ENCODE measurements at places on chromosomes 11 and 22.

- no peak for DNase-seq
These were observed 5.5 kb upstream of the NXF1 start for GRCh38 chr11:62810748-62811147.

DNA sequence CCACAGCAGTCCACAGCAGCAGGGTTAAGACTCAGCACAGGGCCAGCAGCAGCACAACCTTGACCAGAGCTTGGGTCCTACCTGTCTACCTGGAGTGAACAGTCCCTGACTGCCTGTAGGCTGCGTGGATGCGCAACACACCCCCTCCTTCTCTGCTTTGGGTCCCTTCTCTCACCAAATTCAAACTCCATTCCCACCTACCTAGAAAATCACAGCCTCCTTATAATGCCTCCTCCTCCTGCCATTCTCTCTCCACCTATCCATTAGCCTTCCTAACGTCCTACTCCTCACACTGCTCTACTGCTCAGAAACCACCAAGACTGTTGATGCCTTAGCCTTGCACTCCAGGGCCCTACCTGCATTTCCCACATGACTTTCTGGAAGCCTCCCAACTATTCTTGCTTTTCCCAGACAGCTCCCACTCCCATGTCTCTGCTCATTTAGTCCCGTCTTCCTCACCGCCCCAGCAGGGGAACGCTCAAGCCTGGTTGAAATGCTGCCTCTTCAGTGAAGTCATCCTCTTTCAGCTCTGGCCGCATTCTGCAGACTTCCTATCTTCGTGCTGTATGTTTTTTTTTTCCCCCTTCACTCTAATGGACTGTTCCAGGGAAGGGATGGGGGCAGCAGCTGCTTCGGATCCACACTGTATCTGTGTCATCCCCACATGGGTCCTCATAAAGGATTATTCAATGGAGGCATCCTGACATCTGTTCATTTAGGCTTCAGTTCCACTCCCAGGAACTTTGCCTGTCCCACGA, 3.3 kb downstream of the IL18BP start:
- DNase-seq, result no peak

GRCh38 chr22:23248583-23248982, 68.3 kb downstream of the BCR start:
- peak; percentile 5 for DNase-seq

DNA sequence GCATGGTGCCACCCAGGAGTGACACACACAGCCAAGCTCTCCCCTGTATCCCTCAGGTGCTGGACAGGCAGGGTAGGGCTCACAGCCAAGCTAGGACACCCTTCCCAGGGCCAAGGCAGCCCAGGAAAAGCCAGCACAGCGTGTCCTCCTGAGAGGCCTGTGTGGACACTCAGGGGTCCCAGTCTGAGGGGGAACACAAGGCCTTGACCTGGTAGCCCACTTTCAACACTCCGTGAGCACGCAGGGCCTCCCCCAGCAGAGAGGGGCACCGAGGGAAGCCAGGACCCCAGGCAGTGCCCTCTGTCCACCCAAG, 24.9 kb downstream of the OSBPL5 start:
- no peak for DNase-seq

DNA sequence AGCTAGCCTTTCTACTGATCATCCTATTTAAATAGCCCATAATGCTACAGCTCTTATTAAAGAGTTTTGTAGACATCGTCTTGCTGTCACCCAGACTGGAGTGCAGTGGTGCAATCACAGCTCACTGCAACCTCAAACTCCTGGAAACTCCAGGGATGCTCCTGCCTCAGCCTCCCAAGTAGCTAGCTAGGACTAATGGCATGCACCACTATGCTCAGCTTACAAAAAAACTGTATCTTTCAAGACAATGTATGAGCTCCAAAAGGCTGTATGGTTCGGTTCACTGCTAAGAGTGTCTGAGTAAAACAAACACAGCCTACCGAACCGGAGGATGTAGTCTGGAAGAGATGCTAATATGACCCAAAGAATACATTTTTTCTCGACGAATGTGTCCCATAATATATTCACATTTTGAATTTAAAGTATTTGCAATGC, 2.6 kb downstream of the TAF1D start:
- no peak for DNase-seq

DNA sequence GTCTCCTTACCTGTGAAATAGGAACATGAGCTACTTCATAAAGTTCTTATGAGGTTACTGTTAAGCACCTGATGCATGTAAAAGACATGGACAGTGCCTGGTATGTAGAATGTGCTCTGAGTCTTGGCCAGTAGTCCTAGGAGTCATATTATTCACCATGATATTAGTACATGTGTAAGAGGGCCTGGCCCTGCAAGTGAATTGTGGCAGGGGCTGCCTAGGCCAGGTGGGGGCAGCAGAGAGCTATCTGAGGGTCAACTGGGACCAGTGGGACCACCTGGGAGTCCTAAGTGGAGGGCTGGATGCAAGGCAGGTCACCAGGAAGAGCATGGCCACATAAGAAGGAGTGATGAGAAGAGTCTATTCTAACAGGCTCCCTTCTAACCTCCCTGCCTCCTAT, 529.5 kb downstream of the SOX6 start:
- DNase-seq, result no peak

- no peak for DNase-seq
These were observed 43.4 kb upstream of the SYN3 start for GRCh38 chr22:33101550-33101949.

DNA sequence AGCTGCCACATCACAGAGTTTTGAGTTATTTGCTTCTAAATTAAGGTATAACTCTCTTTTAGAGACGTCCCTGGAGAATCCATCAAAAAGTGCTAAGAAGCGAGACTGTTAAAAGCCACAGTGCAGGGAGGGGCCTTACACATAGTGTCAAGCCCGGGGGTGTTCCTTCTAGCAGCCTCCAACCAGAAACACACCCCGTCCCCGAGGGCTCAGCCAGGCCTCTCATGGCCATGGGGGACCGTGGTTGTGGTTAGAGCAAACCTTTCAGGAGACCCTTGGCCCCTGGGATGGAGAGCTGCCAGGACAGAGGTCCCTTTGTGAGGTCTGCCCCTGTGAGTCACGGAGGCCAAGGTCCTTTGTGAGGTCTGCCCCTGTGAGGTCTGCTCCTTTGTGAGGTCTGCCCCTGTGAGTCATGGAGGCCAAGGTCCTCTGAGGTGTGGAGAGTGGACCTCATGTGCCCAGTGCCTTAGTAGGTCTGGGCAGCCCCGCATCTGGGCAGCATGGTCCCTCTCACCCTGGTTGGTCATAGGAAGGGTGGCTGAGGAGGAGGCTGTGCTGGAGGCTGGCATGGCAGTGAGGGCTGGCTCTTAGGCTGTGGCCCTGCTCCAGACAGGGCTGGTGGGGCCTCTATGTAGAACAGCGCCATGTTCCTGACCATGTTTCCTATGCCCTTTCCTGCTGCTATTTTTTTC, 5.4 kb downstream of the GNAZ start:
- DNase-seq, result no peak

DNA sequence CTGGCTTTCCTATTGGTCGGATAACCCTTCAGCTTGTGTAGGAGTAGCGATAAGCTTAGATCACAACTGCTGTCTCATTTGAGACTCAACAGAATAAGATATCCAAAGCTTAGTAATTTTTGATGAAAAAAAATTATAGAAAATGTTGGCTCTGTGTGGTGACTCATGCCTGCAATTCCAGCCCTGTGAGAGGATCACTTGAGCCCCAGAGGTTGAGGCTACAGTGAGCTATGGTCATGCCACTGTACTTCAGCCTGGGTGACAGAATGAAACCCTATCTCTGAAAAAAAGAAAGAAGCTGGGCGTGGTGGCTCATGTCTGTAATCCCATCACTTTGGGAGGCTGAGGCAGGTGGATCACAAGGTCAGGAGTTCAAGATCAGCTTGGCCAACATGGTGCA, 55.6 kb upstream of the RRM1 start:
- no peak for DNase-seq

DNA sequence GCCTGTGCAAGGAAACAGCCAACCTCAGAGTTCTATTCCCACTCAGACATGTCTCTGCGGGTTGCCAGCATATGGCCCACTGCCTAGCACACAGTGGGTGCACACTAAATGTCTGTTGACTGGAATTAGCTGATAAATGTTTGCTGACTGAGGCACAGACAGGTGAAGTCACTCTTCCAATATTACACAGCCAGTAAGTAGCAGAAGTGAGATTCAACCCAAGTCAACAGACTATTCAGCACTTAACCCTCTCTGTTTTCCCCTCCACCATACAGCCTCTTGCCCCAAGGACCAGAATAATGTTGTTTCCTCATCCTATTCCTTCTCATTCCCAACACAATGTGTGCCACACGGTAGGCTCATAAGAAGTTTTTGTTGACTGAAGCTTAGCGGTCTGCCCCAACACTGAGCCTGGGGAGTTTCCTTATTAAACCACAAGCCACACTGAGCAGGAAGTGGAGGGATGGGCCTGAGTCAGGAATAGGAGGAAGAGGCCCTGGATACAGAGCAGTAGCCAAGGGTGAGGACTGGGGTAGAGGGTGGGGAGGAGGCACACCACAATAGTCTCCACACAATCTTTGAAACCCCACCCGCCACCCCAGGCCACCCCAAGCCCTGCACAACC, 15.7 kb upstream of the IL10RA start:
- no peak for DNase-seq

DNA sequence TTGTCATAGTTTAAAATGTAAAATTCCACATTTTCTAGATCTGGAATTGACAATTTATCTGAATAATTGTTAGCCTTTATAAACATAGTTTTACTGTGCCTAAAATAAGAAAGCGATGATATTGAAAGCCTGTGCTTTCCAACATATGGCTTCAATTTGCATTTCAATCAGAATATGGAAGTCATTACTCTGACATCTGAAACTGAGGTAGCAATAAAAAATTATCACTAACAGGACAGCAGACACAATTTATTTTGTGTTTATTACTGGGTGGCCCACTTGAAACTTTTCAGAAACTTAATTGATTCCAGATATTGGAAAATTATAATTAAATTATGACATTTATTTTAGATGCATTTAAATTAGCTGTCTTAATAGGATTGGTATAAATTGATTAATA, 78.5 kb downstream of the TMEM135 start:
- DNase-seq, result no peak

- no peak for DNase-seq
These were observed 4.0 kb downstream of the LRP4 start for GRCh38 chr11:46914363-46914762.

DNA sequence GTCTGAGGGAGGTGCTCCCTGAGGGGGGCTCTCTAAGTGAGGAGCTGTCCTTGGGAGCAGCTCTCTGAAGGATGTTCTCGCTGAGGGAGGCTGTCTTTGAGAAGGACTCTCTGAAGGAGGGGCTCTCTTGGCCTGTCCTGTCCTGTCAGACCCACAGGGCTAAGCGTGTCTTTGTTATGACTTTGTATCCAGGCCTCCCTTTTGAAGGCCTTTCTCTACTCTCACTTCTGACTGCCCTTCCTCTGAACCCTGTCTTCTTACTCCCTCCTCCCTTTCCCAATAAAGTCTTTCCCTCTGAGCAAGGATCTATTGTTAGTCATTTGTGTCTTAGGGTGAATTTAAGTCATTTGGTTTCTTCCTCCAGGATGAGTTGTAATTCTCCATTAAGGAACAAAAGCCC, 330.1 kb upstream of the PLET1 start:
- no peak for DNase-seq

DNA sequence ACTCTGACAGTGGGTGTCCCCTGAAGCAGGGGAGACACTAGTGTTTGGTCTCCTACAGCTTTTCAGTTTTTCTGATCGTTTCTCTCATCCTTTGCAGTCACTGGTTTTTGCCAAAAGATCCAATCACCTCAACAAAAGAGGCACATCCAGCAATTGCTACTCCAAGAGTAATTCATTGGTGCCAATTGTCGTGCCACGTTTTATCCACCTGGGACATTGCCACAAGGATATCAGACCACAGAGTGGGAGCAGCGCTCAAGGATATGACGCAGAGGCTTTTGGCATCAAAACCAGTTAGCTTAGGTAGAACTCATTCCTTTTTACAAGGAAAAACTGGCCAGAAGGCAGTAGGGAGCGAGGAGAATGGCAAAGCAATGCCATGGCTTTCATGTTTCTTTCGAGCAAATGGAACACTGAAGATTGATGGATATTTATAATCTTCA, 40.9 kb upstream of the BLID start:
- no peak for DNase-seq

GRCh38 chr11:35073691-35074419, 65.1 kb upstream of the CD44 start:
- DNase-seq, result no peak

GRCh38 chr11:47905358-47906059, 57.4 kb upstream of the NUP160 start:
- no peak for DNase-seq

DNA sequence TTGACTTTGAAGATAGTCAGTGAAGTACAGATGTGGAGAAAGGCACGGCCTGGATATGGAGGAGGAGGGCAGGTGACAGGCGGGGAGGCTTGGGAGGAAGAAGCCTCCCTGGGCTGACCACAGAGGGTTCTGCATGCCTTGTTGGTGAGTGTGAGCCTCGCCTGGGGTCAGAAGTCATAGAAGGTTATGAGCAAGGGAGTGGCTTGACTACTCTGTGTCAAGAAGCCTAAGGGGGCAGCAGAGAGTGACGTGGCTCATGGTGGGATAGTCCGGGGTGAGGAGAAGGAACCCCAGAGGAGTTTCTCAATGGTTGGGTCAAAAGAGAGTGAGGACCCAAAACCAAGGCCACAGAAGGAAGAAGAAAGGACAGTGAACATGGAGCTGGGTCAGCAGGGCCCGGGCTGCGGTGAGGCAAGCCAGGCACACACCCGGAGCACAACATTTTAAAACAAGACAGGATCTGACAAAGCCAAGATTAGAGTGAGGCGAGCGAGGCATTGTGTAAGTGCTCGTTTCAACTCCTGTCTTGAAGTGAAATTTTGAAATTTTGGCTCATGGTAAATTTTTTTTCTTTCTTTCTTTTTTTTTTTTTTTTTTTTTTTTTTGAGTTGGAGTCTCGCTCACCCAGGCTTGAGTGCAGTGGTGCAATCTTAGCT, 31.9 kb downstream of the PDGFB start:
- DNase-seq, result no peak

DNA sequence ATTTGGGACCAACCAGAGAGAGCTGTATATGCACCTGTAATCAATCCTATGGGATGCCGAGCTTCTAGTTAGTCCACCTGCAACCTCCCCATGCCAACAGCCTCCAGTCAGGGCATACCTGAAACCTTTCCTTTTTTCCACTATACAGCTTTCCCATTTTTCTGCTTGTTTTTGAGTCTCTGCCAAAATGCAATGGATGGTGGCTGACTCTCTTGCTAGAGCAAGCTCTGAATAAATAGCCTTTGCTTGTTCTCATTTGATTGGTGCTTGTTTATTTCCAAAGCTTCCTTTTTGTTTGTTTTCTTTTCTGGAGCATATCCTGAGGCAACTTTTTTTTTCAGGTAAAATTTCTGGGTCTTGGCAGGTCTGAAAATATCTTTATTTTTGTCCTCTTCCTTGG, 58.0 kb upstream of the PLET1 start:
- no peak for DNase-seq

- no peak for DNase-seq
These were observed 1.6 kb upstream of the CARD10 start for GRCh38 chr22:37520776-37521191.

- DNase-seq, result no peak
These were observed 324.2 kb downstream of the MIAT start for GRCh38 chr22:26981541-26981940.

DNA sequence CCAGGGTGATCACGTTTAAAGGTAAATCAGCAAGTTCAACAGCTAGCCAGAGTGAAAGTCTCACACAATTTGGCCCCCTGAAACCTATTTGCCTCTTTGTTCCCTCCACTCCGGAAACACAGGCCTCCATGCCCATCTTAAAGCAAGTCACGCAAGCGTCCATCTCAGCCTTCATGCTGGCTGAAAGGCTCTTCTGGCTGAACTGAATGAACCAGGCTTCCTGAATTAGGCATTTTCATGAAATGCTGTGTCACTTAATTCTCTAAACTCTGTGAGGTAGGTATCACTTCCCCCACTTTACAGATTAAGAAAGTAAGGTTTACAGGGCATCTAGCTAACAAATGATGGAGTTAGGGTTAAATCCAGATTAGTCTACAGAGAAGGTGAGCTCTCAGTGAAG, 1.4 kb downstream of the SLC25A17 start:
- DNase-seq, result no peak
